ENCODE measurements at places on chromosomes 16 and 17. TPM values are rescaled to one million over a fixed set of nuclear protein-coding genes. Genes with fewer than 3 reads are reported as not detected.

Gene SLFN12
- 3.6 TPM for total RNA-seq

Gene TGFB1I1
- total RNA-seq, result 84.7 TPM

Gene ADAMTS18
- total RNA-seq, result not detected

Gene TERB1
- not detected for total RNA-seq

Gene PLXDC1
- 9.3 TPM for total RNA-seq

Gene TPSG1
- total RNA-seq, result not detected

Gene KRTAP3-3
- not detected for total RNA-seq

Gene GRIN2A
- 7.4 TPM for total RNA-seq

Gene PIK3R5
- total RNA-seq, result 5.0 TPM

Gene IL4R
- 11.9 TPM for total RNA-seq

Gene STUB1
- 186 TPM for total RNA-seq

Gene PRDM7
- total RNA-seq, result not detected

Gene AIPL1
- total RNA-seq, result not detected

Gene CCL18
- total RNA-seq, result 3.6 TPM

Gene ABI3
- 6.7 TPM for total RNA-seq

Gene ABCC12
- total RNA-seq, result not detected

Gene SOCS1
- total RNA-seq, result 4.7 TPM

Gene EVPLL
- not detected for total RNA-seq

Gene SLFN13
- total RNA-seq, result 1.1 TPM

Gene EFNB3
- total RNA-seq, result 5.9 TPM

Gene NGFR
- 13.9 TPM for total RNA-seq

Gene G6PC1
- not detected for total RNA-seq

Gene SOX8
- 1.6 TPM for total RNA-seq

Gene CHD9
- total RNA-seq, result 49.8 TPM

Gene EPOP
- 3.1 TPM for total RNA-seq

Gene TBX21
- total RNA-seq, result not detected

Gene TRIM25
- total RNA-seq, result 7.5 TPM

Gene KRT32
- total RNA-seq, result not detected

Gene RHBDF2
- 14.8 TPM for total RNA-seq

Gene HCRT
- total RNA-seq, result not detected

Gene MT3
- not detected for total RNA-seq

Gene IL34
- 2.2 TPM for total RNA-seq

Measured in right atrium auricular region (tissue), 2 donors.